ENCODE measurements at places on chromosomes 2 and 18.
A peak's percentile ranks its signal among the peaks of the same experiment; 100 is the strongest.

GRCh38 chr2:39545957-39546356 is 108.9 kb upstream of the MAP4K3 start:
- no peak for DNase-seq

DNA sequence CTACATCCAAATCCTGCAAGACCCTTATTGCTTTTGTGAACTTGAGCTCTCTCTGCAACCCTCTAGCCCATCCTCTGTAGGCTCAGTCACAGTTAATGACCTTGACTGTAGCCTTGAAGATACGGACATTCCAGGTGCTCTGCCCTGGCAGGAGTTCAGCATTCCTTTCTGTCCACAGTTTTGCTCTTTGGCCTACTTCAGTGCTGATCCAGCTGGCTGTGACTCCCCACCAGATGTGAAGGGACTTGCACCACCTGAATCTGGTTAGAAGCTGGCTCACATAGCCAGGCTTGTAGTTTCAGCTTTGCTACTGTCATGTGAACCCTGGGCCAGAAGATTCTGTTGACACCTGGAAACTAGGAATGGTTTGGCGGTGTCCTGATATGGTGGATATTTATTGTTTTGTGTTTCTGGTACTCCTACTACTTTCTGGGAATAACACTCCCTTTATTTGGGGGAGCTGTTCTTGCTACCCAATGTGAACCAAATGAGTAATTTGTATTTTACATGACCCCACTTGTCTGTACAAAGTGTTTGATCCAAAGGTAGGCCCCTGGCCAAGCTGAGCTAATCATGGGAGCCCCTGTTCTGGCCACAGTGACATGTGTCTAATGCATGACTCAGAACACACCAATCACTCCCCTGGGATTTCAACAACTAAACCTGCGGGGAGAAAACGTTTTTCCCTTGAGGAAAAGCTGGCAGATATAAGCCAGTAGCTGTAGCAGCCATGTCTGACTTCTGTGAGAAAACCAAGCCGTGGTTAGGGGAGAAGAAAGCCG is 73.4 kb downstream of the CDCA7 start:
- DNase-seq: no peak

DNA sequence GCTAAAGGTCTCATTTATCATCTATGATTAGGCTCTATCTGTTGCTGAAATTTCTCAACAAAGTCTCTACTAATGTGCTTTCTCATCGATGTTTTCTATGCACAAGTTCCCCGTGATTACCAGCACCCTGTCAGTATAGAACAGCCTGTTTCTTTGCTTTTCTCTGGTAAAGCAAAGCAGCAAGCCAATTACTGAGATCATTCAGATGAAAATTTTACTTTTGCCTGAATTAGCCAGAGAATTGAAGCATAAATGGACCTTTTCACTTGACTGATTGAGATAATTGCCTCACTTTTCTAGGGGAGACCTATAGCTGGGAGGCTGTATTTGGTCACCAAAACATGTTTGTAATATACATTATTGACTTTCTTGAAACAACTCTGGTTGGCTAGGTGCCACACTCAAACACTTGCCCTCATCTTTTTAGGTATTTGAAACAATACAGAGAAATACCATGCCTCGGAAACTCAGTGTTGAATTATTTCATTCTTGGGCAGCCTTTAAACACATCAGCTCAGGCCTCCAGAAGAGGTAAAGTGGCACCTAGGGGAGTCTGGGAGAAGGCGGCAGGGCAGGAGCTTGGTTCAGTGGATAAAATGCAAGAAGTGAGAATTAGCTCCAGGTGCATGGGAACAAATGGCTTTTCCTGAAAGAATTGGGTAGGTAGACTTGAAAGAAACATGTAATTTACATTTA is 96.2 kb downstream of the GALNT3 start:
- no peak for DNase-seq

- DNase-seq: no peak
Observed at GRCh38 chr2:129884221-129884786, 95.2 kb upstream of the RAB6C start.

DNA sequence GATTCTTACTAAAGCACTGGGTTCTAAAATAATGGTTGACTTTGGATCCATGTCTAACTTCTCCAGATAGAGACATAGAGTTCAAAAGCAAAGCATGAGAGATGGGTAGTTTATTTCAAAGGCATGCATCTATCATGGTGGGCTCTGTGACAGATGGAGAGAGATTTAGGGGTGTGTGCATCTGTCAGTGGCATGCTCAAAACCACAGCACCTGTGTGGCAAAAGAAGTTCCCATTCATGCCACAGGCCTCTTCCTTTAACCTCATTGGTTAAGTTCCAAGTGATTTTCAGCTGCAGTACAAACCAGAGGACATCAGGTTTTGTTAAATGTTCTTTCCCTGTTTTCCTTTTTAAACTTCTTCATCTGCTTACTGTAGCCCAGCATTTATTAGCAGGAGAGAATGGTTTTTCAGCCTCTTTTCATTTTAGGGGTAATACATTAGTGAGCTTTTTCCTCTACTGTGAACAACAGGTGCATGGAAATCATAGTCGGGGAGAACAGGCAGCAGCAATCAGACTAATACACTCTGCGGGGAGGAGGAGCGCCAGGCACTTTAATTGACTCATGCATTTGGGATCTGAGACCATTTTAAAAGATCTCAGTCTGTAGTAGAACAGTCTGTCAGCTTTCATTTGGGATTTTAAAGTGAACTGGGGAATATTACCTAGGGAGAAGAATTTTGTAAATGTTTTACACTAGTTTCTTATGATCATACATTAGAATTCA is 52.4 kb upstream of the UPP2 start:
- DNase-seq: no peak

DNA sequence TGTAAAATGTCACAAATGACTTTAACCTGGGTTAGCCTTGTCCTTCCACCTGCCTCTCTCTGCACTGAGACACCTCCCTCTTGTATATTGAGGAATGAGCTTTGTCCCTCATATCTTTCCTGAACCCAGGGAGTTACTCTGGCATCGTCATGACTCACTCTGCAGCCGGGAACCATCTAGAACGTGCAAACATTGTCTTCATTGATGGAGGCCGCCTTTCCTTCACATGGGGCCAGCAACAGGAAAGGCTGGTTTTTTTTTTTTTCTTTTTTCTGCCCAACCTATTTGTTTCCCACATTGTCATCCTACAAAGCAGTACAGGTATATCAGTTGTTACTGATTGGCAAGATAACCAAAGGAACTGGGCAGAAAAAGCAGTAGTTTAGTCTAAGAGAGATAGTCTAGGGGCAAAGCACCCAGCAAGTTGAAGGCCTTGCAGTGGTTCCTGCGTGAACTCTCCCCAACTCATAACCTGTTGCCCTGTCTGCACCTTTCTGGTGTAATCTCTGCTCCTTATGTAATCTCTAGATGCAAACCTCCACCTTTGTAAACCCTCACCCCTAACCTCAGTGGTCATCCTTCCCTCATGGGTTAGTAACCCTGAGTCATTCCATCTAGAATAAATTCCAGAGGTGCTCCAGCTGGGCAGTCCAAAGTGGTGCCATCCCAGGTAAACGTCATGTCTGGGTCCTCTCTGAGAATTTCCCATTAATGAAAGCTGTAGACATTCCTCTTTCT is 38.3 kb downstream of the SLC40A1 start:
- no peak for DNase-seq

- no peak for DNase-seq
Observed at GRCh38 chr2:200130762-200131166, 175.4 kb downstream of the MAIP1 start.

- DNase-seq: peak; percentile 5
Observed at GRCh38 chr2:75428646-75429443, 131.9 kb downstream of the EVA1A start.

DNA sequence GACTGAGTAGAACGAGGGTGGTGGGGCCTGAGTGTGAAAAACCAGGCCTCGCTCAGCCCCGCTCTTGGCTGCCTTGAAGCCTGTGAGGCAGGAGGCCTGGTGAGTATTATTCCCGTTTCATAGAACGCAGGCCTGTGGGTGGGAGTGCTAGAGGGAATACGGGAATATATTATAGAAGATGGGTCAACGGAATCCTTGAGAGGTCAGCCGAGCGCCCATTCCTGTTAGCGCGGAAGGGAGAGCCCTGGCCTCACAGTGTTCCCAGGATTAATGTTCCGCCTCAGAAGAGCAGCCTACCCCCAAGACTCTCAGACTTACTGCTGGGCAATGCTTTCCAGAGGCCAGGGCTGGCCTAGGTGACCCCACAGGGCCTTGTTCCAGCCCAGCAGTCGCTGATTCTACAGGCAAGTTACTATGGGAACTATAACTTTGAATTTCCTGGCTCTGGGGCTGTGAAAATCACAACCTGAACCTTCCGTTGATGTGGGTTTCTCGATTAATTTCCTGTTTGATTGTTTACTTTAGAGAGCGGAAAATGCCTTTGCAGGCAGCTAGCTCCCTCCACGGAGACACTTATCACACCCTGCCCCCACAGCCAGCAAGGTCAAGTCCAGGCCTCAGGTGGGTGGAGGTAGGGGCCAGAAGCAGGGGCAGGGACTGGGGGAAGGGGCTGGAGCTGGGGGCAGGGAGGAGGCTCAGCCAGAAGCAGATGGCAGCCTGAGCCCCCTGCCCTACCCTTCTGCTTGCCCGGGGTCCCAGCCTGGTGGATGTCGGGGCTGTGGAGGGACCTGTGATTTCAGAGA is 108.3 kb downstream of the SMAD7 start:
- DNase-seq: no peak

GRCh38 chr18:55695091-55695490 is 107.1 kb upstream of the TCF4 start:
- no peak for DNase-seq

DNA sequence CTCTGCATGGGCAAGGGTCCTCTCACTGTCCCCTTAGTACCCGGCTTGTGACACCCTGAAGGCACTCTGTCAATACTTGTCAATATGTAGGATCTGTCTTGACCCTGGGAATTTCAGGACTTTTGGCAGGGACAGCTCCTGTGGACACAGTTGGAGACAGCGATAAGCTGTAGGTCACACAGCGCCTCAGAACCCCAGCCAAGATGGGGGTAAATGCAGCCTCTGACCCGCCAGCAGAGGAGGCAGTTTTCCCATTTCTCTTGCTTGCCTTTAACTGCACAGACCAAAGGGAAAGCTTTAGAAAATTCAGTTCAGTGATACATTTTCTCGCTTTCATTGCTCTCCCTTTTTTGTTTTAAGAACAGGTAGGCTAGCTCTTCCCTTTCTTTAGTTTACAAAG is 54.8 kb upstream of the KLHL29 start:
- DNase-seq: no peak

- no peak for DNase-seq
Observed at GRCh38 chr18:12079491-12080237, 14.0 kb upstream of the ANKRD62 start.

- DNase-seq: no peak
Observed at GRCh38 chr2:88841224-88841929, 149.9 kb downstream of the RPIA start.

DNA sequence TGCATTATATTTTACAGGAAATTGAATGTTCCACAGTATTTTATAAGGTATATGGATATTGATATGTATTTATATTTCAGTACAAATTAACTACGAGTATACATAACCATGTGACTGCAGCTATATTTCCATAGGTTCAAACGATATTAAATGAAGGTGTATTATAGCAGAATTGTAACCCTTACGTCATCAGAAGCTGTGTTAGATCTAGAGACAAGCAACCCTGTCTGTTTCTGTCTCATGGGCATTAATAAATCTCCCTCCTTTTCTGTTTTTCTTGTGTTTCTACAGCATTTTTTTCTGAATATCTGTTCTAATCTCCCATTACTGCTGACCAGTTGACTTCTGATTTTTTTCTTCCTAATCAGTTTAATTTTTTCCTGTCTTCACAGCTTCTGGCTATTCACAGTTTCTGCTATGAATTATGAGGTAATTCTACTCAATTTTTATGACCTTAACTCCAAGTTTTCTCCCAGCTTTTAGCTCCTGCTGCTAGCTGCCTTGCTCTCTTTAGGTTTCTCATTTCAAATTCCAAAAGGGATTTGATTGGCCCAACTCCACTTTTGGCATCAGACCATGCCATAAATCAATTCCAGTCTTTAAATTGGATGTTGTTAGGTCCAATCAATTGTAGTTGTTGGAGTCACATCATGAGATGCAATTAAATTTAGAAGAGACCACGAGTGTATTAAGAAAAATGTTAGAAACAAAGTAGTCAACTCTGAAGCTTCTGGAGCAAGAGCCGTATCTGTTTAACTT is 277.5 kb upstream of the ZSWIM2 start:
- no peak for DNase-seq

GRCh38 chr18:63410792-63411191 is 11.5 kb downstream of the VPS4B start:
- DNase-seq: no peak
